ENCODE measurements at places on chromosomes 13 and 19. TPM values are rescaled to one million over a fixed set of nuclear protein-coding genes. Genes with fewer than 3 reads are reported as not detected.

DNA sequence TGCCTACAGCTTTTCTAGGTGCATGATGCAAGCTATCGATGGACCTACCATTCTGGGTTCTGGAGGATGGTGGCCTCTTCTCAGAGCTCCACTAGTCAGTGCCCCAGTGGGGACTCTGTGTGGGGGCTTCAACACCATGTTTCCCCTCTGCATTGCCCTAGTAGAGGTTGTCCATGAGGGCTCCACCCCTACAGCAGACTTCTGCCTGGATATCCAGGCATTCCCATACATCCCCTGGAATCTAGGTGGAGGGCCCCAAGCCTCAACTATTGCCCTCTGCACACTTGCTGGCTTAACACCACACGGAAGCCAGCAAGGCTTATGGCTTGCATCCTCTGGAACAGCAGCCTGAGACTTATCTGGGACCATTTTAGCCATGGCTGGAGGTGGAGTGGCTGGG is 1299.9 kb upstream of the MIR17HG start:
- no peak for DNase-seq

GRCh38 chr19:10420444-10421239 is at the start of gene PDE4A:
Gene PDE4A (plus strand): TSS chr19:10420538. CDS start chr19:10420765, 227 bp downstream.
- DNase-seq: no peak

GRCh38 chr13:19958155-19959111 is at the start of gene ZMYM2:
Gene ZMYM2 (plus strand): TSS chr13:19958727. CDS start chr13:19993073, 34,346 bp downstream.
- DNase-seq: peak; percentile 97

DNA sequence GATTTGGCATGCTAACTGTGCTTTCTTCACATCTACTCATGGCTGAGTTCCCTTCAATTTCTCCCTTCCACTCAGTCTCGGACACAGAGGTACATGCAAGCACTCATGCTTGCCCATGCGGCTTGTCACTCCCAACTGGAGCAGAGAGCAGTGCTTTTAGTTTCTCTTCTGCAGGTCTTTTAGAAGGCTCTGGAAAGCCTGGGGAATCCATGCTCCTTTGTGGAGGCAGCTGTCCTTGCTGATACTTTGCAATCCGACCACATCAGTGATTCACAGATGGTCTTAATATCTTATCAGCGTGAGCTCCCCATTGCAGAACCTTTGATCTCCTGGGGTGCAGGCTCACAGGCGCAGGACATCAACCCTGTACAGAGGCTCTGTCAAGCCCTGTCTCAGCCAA is 203.9 kb downstream of the COL4A1 start:
- no peak for DNase-seq

ONECUT3 gene
- 25.7 TPM for total RNA-seq

Data from Calu3 (cell line).